ENCODE measurements at places on chromosomes 4 and X.

DNA sequence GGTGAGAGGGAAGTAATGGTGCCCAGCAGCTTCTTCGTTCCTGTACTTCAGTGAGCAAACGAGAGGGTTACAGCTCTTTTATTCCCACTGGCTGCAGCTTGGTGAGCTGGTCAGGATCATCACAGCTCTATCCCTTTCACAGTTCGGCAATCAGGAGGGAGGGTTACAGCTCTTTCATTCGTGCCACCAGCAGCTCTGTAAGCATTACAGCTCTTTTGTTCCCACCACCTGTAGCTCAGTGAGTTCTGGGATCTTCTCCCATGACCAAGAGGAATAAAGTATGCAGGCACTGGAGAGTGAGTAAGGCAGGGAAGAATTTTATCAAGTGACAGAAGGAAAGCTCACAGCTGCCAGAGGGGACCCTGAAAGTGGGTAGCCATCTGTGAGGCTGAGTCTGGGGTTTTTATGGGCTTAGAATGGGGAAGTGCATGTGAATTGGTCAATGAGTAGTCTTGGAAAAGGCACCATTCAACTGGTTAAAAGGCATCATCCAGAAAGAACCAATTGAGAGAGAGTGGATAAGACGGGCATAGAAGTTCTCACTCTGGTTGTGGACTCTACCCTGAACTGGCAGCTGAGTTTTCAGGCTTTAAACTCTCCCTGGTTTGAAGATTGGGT, 123.7 kb downstream of the COX18 start:
- DNase-seq = no peak

- no peak for DNase-seq
Measured at GRCh38 chrX:50874876-50875275, 35.7 kb upstream of the BMP15 start.

GRCh38 chrX:2360731-2361130, 140.0 kb downstream of the DHRSX start:
- peak; percentile 96 for DNase-seq

- no peak for DNase-seq
Measured at GRCh38 chrX:129318375-129318774, 204.9 kb downstream of the SMARCA1 start.

GRCh38 chr4:74414149-74414809, 30.7 kb upstream of the AREG start:
- no peak for DNase-seq

DNA sequence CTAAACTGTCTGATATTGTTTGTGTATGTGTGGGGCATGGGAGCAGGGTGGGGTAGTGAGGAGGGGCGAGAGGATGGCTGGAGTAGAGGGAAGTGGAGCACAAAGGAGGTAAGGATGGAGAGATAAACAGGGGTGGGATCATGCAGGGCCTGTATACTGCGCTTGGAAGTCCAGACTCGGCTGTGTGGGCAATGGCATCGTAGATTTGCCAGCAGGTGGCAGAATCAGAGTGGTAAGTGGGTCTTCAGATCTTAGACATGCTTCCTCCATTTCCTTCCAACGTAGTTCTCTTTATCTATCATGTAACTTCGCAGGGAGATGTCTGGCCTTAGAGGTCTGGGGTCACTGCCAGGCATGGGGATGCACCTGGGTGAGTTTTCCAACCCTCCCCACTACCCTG, 155.5 kb downstream of the PDGFRA start:
- peak; percentile 62 for DNase-seq

DNA sequence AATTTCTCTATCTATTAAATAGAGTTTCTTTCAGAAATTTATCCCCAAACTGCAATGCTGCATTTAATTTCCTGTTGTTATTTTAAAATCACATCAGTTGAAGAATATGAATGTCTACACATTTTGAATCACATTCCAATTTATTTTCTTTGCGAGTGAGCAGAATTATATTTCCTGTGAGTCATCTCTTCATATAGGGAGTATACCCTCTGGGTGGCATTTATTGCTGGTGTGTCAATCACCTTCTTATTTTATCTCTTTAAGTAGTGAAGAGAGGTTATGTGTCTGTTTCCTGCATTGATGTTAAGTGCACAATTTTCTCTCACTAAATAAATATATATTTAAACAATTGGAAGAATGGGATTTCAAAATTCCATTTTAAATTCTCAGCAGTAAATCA, 511.0 kb upstream of the ATOH1 start:
- DNase-seq = peak; percentile 6

- DNase-seq = no peak
Measured at GRCh38 chrX:6917666-6918065, 229.8 kb upstream of the STS start.

Data from A172 (cell line).